ENCODE measurements at places on chromosomes 2 and 18.

DNA sequence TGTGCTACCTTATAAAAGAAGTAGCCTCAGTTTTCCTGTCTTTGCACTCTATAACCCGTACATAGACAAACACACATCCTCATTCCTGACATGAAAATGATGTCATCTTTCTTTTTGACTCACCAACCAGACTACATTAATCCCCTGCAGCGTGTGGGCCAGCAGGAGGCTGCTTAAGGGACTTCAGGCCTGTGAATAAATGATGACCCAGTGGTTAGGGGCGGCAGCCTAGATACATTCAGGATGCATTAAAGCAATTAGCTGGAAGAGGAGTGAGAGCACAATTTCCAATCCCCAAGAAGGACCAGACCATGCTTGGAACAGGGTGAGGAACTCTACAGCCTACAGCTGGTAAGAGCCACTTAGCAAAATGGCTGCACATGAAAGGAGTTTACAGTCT is 57.3 kb upstream of the KLF7 start:
- DNase-seq, result no peak

DNA sequence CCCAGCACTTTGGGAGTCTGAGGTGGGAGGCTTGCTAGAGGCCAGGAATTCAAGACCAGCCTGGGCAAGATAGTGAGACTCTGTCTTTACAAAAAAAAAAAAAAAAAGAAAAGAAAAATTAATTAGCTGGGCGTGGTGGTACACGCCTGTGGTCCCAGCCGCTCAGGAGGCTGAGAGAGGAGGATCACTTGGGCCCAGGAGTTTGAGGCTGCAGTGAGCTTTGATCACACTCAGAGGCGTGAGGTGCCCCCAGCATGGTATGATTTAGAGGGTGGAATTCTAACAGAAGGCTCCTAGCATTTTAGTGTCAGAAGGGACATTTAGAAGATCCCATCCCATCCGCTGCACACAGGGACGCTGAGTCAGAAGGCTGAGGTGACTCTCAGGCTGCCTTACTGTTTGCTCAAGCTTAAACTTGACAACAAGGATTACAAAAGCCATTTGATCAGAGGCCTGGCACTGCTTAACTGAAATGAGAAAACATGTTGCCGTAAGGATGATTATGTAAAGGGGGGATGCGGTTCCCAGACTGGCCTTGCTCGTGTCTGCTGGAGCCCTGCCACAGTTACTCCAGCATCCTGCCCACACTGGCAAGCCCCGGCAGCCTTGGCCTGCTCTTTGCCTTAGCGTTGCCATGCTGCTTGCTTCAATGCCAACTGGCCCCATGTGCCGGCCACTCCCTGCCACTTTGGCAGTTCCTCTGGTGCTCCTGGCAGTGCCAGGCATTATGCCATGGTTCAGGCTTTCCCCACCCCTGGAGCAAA is 45.6 kb upstream of the SLC1A4 start:
- no peak for DNase-seq

DNA sequence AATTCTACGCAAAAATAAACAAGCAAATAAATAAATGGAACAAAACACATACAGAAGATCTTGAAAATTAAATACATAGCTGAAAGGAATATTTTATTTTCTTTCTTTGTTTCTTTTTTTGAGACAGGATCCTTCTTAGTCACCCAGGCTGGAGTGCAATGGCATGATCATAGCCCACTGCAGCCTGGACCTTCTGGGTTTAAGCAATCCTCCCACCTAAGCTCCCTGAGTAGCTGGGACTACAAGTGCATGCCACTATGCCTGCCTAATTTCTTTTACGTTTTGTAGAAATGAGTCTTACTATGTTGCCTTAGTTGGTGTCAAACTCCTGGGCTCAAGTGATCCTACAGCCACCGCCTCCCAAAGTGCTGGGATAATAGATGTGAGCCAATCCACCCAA is 44.6 kb upstream of the ACTR3 start:
- DNase-seq, result no peak

DNA sequence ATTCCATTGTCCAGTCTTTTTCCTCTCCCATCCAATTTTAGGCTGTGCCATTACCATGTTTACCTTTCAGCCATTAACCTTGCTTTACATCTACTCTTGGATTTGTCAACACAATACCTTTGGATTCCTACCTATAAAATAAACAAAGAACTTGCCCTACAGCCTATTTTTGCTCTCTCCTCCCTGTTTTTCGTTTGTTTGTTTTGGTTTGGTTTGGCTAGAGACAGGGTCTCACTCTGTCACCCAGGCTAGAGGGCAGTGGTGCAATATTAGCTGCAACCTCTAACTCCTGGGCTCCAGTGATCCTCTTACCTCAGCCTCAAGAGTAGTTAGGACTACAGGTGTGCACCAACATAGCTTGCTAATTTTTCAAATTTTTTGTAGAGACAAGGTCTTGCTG is 76.1 kb downstream of the SP100 start:
- no peak for DNase-seq

- no peak for DNase-seq
These were observed 3.6 kb downstream of the SCRN3 start for GRCh38 chr2:174399171-174399570.

DNA sequence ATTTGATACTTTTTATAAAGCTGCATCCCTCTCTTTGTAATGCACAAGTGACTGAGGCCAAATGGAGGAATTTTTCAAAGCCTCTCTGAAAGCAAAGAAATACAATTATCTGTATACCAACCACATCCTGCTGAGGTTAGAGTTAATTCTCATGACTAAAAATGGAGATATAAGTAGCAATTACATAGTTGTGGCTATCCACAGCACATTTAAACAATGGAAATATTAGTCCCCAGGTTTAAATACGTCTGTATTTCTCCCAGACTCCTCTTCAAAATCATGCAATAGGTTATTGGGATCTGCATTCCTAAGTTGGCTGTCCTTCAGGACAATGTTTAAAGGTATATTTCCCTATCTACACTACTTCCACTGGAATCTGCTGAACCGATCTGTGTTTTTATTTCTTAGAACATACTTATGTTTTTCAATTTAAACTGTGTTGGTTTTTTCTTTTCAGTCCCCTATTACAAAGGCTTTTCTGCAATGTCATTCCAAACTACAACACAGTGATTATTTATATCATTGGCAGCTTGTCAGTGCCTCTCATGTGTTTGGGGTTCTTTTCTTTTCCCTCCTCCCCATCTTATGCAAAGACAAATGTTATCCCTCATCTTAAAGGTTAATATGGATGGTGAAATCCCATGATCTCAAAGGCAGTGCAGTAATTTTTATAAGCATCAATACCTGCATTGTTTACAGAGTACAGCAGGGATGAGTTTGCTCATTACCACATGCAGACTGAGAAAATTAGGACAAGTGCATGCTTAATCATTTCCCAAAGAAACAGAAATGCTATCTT is 134.8 kb upstream of the FSHR start:
- DNase-seq, result no peak

- DNase-seq, result no peak
These were observed 34.4 kb upstream of the PDIA6 start for GRCh38 chr2:10847008-10847407.

GRCh38 chr18:23068011-23068410 is 67.3 kb upstream of the CABLES1 start:
- no peak for DNase-seq

DNA sequence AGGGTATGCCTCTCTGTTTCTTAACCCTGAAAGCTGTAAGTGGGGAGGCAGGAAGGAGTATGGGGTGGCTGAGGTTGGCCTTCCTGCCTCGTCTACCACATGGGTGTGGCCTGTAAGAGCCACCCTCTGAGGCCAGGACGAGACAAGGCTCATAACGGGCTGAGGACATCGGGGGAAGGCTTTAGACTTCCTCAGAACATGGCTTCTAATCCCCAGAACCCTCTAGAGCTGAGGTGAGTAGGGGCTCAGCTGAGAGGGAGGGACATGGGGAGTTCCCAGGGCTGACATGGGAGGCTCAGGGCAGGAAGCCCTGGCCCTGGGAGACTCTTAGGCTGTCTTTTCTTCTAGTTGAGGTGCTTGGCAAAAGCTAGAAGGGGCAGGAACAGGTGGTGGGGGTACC is 36.7 kb downstream of the EMX1 start:
- no peak for DNase-seq

DNA sequence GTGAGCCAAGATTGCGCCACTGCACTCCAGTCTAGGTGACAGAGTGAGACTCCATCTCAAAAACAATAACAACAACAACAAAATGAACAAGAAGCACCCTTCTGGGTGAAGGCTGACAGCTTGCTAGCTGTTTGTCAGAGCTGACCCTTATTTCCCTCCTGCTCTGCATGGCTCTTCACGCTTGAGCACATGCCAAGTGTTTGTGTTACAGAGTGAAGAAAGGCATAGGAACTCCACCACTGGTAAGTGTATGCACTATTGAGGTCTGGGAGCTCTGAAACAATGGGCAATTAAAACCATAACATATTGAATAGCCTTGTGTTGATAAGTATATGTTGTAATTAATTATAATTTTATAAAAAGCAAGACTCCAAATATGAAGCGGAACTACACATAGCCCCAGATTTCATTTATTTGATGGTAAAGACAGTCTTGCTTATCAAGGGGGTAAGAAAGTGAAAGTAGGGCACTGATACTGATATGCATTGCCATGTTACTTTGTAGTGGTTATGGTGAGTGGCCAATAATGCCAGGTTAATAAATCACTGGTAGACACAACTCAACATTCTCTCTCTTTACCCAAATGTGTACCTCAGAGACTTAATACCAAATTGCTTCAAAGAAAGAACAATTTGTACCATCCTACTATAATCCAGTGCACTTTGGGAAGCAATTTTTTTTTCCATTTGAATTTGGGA is 163.4 kb downstream of the VWC2L start:
- DNase-seq, result no peak

DNA sequence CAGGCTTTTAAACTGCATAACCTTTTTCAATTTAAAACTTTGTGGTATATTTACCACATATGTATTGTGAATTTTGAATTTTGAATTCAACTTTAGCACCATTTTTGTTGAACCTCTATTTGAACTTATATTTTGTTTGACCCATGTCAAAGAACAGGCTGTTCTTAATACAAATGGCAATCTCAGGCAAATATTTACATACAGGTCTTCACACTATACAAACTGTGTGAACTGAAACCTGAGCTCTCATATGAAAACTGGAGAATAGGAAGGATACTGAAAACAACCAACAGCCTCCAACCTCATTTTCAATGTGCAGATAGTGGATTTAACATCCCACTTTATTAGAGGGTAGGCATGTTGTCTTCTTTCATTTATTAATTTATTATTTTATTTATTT is 491.8 kb downstream of the KCNJ3 start:
- DNase-seq, result no peak

GRCh38 chr2:59000796-59001195 is 759.7 kb upstream of the FANCL start:
- no peak for DNase-seq

DNA sequence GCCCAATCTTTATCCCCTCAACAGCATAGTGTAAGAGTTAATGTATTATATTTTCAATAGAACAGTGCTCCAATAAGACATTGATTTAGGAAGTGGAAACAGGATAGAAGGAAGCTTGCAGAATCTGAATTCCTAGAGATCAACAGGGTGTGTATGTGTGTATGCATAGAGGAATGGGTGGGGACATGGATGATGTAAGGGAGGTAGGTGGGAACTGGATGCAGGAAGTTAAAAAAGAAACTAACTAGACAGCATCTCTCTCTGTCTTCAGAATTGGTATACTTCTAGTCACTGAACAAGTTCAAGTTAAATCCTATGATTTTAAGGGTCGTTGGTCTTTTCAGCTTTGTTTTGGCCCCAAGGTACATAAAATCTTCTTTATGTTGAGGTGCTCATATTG is 196.6 kb downstream of the PMAIP1 start:
- no peak for DNase-seq

DNA sequence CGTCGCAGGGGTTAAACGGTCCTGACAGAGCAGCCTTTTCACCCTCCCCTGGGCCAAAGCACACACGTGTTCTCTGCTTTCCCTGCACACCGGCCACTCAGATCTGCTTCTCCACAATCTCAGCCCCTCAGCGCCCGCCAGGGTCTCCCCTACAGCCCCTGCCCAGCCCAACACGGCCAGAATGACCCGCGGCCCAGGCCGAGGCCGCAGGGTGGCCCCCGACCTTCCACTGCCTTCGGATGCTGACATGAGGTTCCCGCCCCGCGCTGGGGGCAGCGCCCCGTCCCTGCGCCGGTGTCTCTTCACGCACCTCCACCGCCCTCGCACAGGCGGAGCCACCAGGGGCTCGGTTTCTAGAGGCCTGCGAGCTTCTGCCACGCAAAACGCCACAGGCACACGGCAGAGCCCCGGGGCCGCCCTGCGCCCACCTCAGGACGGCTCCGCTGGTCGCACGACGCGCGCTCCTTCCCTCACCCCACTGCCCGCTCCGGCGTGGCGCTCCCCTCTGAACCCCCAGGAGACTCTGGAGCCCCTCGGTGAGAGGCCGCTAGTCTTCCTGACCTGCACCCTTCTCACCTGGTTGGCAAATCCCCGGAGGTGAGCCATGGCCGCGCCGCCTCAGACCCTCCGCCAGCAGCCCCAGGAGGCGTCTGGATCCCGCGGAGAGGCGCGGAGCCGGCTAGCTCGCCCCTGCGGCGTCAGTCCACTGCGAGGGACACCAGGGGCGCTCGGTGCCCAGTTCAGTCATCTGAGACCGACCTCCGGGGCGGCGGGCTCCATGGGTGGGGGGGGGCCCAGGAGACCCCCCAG is 749 bp downstream of the STK25 start:
- DNase-seq, result peak; percentile 71

DNA sequence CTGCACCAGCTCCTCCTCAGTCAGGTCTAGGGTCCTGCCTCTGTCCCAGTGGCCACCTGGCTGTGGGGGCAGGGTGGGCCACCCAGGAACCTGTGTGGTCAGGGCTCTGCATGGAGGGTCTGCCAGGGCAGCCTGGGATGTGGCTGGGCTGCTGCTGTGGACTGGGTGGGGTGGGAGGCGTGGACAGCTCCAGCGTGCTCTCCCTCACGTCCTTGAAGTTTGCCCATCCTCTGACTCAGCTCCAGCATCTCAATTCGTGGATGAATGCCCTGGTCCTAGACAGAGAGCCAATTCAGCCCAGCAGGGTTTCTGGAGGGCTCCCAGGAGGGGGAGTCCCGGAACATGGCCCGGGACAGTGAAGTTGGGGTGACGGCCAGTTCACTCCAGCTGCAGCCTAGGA is 64.3 kb upstream of the EPAS1 start:
- DNase-seq, result no peak

DNA sequence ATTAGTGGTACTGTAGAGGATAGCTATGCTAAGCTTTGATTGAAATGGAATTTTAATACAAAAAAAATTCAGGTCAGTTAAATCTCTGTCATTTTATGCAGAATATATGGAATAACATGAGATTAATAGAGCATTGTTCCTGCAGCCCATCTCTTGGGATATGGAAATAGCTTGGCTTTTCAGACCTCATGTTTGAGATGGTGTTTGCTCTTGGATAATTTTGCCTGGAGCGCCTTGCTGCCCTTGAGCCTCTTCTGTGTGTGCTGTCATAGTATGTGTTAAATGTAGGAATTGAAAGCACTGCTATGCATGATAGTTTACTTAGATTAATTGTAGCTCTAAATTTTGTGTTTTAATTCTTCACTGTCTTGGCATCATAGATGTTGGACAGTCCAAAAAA is 27.7 kb downstream of the GALNT1 start:
- no peak for DNase-seq
